CD4-positive, alpha-beta T cell treated with Interleukin-17A for 4 hours (primary cell): ENCODE measurements at places on chromosomes 6 and 20.

GRCh38 chr20:64000906-64001305 lies 20.0 kb downstream of the PRPF6 start:
- no peak for DNase-seq

DNA sequence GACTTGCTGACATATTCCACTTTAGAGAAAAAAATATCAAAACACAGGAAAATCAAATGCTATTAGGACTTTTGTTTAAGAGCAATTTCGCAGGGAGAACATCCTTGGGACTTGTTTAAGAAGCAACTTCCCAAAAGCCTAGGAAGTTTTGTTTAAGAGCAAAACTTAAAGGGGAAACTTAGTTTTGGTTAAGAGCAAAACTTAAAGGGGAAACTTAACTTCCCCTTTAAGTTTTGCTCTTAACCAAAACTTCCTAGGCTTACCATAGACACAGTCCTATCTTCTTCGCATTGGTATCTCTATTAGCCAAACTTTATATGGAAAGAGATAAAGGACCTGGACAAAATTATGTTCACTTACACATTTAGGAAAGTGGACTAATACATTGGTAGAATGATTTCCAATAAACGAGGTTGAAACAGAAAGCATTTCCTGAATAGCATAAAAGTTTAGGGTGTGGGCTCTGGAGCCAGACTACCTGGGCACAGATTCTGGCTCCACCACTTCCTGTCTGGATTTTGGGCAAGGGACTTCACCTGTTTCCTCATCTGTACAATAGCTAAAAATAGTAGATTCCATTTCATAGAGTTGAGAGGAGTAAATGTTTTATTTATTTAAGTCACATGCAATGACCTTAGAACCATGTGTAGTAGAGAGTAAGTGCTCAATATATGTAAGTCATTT lies 15.7 kb downstream of the PAQR8 start:
- DNase-seq = peak; percentile 39

GRCh38 chr6:155075930-155076695 lies 81.0 kb downstream of the TIAM2 start:
- no peak for DNase-seq

DNA sequence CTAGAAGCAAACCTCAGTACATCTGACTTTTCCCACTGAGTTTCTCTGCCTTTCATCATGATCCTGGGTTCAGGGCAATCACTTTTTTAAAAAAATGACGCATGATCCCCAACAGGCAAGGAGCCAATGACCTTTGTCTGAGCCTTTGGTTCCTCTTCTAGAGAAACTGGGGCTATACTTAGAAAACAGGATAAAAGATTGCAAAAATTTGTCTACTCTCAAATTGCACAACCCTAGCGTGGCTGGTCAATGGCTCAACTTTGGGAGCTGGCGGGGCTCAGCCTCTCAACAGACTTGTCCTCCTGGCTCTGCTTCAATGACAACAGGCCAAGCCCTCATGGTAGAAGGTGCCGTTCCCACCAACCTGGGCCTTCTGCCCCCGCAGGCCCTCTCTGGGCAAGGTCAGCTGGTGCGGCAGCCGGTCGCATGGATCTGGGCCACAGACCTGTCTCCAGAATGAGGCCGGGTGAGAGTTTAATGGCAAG lies 48.7 kb downstream of the PDYN start:
- no peak for DNase-seq
